ENCODE measurements at places on chromosomes 13 and 19. TPM values are rescaled to one million over a fixed set of nuclear protein-coding genes. Genes with fewer than 3 reads are reported as not detected.

Gene IFI30
- total RNA-seq, result 22.0 TPM

Gene IFNL1
- total RNA-seq, result not detected

DNA sequence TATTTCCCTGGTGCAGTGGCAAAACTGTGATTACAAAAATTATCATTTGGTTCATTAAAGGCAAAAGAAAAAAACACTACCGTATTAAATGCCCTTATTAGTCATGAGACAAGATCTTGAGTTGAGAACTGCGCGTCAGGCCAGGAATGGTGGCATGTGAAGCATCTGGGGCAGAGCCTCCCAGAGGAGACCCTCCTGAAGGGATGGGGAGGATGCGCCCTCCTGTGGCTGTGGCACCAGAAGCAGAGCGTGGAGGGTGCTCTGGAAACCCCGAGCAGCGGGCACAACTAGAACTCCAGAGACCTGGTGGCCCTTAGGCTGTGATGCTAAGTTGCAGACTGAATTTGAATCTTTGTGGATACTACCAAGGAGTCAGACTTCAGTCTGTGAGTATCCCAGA is 11.5 kb downstream of the CUL4A start:
- no peak for DNase-seq

Gene ZNF221
- total RNA-seq, result 3.7 TPM

GRCh38 chr13:98798849-98799645 is 46.6 kb upstream of the SLC15A1 start:
- no peak for DNase-seq

GRCh38 chr13:49351871-49352270 is 92.0 kb downstream of the CAB39L start:
- no peak for DNase-seq

Gene CD22
- total RNA-seq, result not detected

DNA sequence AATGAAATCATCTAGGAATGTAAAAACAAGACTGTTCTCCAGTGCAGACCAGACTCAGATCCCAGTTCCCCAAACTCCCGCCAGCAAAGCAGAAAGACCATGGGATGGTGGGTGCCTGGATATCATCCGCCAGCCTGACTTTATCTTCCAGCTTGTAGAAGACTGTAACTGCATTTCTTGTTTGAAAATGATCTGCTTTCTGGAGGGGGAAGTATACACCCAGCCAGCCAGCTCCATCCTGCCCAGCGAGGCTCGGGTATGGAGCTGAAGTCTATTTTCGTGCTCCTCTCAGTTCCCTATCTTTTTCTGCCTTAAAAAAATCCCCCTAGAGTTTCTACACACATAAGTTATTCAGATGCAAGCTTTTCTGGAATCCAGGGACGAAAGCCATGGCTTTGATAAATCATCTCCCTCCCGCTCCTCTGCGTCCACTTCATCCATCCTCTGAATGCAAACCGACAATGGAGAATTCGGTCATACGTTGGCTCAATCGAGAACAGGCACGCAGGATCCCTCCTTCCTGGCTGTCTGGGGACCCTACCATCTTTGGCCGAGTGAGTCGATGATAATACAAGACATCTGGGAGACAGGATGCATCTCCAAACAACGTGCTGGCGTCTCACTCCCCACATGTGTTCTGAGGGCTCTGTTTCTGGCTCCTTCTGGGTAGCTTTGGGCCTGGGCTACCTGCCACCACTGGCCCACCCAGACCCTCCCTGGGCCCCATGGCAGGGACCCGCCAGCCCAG is 31.2 kb downstream of the CEBPG start:
- no peak for DNase-seq

Gene RFXANK
- total RNA-seq, result 132 TPM

DNA sequence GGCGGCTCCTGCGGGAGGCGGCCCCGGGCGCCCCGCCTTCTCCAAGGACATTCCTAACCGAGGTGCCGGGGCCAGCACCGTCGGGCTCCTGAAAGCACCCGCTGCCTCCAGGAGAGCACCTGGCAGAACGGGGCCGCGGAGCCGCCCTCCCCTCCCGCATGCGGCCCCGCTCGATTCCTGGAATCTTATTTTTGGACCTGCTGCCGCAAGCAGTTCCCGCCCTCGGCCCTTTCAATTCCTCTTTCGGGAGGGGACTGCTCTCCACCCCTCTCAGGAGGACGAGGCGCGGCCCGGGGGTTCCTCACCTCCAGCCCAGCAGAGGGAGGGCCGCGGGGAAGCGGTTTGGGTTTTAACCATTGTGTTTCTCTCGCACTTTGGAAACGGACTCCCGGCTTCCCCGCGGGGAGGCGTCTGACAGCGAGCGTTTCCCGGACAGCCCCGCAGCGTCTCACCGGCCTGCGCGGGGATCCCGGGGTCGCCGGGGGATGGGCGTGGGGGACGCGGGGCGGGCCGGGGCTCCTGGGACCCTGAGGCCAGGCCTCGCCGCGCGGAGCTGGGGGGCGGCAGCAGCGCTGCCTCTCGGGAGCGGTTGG is 849 bp downstream of the GAS6 start:
- DNase-seq, result peak; percentile 34

Gene NPHS1
- total RNA-seq, result not detected

DNA sequence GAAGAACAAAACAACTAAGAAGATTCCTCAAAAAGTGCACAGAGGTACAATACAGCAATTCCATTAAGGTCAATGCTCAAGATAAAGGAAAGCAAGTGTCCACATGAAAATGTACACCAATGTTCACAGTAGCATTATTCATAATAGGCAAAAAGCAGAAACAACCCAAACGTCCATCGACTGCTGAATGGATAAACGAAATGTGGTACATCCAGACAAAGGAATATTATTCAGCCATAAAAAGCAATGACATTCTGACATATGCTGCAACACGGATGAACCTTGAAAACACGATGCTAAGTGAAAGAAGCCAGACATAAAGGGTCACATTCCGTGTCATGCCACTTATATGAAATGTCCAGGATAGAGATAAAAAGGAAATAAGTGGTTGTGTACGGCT is 29.3 kb downstream of the SLC7A1 start:
- DNase-seq, result no peak

- no peak for DNase-seq
Observed at GRCh38 chr13:80339563-80339911, 1.4 kb downstream of the SPRY2 start.

- DNase-seq, result no peak
Observed at GRCh38 chr19:49614096-49614833, 23.3 kb downstream of the PRR12 start.

DNA sequence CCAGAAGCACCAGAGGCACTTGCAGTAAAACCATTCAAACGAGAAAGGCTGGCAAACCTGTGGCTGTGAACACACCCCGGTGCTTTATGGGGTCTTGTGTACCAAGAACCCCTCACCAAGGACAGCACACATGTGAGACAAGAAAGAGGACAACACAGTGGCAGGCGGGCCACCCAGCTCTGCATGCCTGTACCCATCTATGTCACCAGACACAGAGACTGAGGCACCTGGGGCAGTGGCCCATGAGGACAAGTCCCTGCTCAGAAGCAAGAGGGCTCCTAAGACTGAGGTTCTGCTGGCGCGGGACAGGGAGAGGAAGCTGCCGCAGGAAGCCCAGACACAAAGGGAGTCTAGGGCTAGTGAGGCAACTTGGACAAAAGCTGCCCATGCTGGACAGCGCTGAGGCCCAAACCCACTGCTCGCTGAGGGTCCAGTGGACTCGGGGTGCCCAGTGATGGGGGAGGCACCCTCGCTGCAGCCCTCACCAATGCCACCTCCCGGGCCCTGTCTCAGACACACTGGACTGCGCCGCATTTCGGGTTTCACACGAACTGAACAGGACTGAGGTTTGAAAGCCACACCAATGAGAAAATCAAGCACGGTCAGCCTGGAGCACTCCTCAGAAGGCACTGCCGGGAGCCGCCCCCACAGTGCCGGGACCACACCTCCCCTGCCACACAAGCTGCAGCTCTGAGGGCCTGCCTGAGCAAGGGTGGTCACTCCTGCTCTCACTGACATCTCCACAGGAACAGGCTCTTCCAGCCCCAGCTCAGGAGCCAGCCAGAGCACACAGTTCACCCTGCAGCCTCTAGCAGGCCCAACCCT is 232.7 kb downstream of the TUBA3C start:
- DNase-seq, result no peak

DNA sequence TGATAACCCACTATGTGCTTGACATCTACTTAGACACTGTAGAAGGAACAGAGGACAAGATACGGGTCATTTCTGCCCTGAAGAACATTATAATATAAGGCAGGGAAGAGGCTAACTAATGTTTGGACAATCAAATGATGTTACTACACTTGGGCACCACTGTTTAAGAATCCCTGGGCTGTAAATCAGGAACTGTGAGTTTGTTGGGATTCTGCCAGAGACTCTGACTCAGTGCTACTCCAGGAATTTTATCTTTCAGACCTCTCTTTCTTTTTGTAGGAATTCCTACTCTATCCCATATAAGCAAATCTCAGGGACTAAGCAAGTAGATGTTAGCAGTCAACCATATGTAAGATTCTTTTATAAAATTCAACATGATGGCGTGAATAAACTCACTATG is 3.1 kb upstream of the ZNF471 start:
- DNase-seq, result peak; percentile 37

DNA sequence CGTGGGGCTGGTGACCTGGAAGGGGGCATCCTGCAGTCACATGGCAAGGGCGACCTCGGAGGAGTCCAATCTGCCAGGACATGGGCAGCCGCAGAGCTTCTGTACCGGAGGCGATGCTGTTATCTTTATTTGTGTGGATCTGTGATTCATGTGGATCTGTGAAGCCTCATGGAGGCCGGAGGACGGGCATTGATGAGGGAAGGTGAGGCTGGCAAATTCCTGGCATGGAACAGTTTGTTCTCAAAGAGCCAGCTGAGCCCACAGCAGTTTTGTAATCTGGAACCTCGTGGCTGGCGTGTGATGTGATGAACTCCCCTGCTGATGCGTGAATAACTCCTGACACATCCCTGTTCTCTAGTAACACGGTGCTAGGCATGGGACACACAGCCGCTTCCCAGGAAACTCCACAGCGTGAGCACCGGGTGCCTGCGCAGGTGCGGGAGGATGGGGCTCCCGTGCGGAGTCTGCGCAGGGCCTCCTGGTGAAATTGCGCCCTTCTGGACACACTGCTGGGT is 40.4 kb downstream of the ATP11A start:
- DNase-seq, result no peak

Gene SLC5A5
- total RNA-seq, result not detected

DNA sequence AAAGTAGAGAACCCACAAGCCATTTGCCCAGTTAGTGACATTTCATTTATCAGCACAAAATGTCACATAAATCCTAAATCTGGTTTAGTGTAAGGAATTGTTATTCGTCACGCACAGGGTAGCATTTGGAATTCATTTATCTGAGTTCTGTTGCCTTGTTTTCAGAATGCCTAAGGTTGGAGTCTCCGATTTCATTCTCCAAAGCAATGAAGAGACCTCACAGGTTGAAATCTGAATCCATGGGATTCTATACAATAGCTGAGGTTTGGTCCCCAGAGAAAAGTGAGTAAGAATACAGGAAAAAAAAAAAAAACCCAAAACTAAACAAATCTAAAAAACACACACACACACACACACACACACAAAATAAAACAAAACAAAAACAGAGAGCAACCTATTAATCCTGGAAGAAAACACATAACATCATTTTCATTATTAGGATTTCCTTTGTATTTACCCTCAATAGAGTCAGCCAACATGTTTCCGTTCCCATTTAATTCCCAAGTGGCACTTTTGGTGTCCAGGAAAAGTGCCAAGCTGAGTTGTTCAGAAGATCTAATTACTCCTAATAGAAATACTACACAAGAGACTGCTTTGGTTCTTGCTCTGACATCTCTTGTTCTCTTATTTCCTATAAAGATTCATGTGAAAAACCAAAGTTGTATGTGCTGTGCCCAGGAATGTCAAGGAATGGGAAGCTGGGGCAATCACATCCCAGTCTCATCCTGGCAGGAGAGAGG is 36.2 kb upstream of the LRCH1 start:
- DNase-seq, result no peak

- no peak for DNase-seq
Observed at GRCh38 chr19:18591735-18592385, 3.3 kb downstream of the REX1BD start.

Gene SIGLEC9
- total RNA-seq, result not detected

GRCh38 chr19:41951686-41952172 is 7.4 kb downstream of the RABAC1 start:
- DNase-seq, result peak; percentile 39

- DNase-seq, result peak; percentile 84
Observed at GRCh38 chr19:883661-884211, 9.3 kb downstream of the MED16 start.

DNA sequence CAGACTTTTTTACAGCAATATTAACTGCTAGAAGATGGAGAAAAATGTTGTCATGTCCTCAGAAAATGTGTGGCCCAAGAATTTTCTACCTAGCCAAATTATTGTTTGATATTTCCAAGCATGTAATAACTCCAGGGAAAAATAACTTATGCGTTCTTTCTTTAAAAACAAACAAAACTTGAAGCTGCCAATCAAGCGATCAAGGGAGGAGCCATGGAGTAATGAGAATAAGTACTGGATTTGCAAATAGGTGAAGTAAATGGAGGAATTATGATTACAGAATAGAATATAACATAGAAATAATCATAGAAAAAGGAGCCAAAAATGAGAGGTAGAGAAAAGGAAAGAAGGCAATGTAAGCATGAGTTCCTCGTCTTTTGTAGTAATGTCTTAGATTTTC is 225.3 kb downstream of the DLEU7 start:
- DNase-seq, result no peak

- no peak for DNase-seq
Observed at GRCh38 chr19:30172613-30173242, 199.5 kb upstream of the ZNF536 start.

DNA sequence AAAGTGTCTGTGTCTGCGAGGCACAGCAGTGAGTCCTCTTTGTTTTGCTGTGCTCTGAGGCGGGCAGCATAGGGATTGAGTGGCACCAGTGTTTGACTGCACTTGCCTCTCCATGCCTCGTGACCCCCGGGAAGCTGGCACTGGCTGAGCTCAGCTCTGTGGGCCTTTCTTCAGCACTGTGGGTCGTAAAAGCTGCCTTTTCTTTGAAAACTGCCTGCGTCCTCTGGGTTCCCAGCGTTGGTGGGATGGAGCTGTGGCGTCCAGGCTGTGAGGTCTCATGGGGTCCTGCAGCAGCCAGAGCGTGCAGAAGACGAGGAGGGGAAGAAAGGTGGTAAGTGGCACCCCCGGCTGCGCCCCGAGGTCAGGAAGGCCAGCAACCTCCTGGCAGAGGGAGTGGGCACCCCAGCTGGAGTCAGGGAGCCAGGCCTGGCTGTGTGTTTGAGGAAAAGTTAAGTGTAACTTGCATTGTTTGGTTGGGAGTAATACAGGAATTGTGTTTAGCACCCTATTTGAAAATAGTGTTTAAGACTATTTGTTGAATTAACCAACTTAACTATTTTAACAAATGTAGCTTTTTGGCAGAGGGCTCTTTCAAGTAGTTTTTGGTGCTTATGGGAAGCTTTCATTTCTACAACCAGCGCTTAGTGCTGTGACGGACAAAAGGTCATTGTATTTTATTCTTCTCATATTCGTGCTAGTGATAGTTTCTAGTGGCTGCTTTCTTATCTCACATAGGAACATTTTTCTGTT is 79.3 kb upstream of the TEX29 start:
- DNase-seq, result no peak

DNA sequence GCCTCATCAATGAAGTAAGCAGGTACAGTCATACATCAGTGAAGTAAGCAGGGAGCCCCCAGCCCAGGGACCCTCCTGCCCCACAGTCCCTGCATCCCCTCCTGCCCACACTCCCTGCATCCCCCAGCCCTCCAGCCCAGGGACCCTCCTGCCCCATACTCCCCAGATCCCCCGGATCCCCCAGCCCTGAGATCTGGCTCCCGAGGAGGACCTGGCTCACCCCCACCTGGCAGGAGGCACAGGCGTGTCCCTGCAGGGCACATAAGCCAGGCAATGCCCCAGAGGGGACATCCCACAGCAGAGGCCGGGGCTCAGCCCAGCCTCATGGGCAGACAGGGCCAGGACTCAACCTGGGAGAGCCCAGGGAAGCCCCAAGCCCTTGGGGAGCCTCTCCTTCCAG is 53.6 kb upstream of the TPM4 start:
- no peak for DNase-seq

Gene FFAR3
- total RNA-seq, result not detected
